ENCODE measurements at places on chromosomes 5 and 9.

DNA sequence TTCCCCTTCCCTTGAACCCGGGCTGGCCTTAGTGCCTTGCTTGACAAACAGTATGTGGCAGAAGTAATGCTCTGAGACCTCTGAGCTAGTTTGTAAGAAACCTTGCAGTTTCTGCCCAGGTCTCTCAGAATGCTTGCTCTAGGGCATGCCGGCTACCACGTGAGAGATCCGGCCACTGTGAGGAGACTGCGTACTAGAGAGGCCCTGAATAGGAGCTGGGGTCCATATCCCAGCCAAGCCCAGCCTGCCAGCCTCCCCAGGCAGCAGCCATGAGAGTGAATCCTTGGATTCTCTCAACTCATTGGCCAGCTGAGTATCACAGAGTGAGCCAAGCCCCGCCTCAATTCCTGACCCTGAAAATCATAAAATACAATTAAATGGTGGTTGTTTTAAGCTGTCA is 16.0 kb upstream of the COL15A1 start:
- no peak for DNase-seq

DNA sequence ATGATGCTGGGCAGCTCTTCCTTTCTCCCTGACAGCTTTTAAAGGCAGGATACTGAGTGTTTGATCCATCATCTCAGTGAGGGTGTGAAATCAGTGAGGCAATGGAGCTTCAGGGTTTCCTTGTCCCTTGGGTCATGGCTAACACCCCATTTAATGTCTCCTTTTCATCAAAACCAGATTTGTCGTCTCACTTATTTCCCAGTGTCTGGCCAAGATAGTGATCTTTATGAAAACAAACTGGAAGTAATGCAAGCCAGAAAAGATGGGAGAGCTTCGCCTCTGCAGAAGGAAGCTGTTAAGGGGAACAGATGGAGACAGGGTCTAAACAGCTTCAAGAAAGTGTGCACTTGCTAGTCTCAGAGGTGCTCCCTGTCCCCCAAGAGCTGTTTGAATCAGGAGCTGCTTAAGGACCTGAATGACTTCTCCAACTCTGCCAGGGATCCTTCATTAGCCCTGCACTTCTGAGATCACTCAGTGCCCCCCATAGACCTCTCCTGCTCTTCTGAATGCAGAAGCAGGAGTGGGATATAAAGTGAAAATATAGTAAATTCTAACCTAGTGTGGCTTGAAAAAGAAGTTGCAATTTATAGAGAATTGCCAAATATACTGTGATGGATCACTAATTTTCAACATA is 96.1 kb downstream of the F2RL2 start:
- DNase-seq: no peak

GRCh38 chr9:120043448-120043847 is 536.5 kb downstream of the CDK5RAP2 start:
- no peak for DNase-seq

DNA sequence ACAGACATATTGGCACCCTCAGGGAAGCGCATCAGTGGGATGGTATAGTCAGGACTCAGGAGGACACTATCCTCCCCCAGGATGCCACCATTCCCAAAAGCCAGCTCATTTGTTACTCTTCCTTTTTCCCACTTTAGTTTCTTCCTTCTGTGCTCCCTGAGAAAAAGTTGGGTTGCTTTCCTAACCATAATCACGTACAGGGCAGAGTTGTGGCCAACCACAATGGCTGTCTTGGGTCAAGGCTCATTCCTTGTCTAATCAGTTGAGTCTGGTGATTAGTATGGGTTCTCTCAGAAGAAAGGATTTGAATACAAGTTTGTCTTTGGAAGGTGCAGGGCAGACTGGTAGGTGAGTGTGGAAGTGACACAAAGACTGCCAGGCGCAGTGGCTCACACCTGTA is 26.6 kb upstream of the ATP6V1G1 start:
- DNase-seq: no peak

Data from MG63 (cell line).